ENCODE measurements at places on chromosomes 11 and 22.

- no peak for DNase-seq
Measured at GRCh38 chr11:1235306-1235900, 12.5 kb downstream of the MUC5B start.

GRCh38 chr11:131056036-131056435 is 139.8 kb upstream of the SNX19 start:
- DNase-seq: no peak

GRCh38 chr11:2770761-2771301 is 71.0 kb upstream of the KCNQ1OT1 start:
- DNase-seq: no peak

DNA sequence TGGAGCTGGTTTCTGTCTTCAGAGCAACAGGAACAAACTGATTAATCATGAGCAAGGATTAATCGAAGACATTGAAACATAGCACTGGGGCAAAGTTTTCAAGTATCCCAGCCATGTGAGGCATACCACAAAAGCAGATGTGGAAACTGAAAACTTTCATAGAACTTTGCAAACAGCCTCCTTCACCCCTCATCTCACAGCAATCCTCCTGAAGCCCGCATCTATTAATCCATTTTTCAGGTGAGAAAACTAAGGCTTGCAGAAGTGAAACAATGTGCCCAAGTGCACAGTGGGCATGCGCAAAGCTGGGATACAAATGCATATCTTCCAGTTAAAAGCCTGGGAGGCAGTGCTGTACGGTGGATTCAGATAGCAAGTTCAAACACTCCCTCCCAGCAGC is 58.6 kb upstream of the HMGXB4 start:
- no peak for DNase-seq

- no peak for DNase-seq
Measured at GRCh38 chr11:134343646-134344045, 11.9 kb downstream of the GLB1L2 start.

- DNase-seq: no peak
Measured at GRCh38 chr11:64742087-64742888, 1.7 kb downstream of the RASGRP2 start.

DNA sequence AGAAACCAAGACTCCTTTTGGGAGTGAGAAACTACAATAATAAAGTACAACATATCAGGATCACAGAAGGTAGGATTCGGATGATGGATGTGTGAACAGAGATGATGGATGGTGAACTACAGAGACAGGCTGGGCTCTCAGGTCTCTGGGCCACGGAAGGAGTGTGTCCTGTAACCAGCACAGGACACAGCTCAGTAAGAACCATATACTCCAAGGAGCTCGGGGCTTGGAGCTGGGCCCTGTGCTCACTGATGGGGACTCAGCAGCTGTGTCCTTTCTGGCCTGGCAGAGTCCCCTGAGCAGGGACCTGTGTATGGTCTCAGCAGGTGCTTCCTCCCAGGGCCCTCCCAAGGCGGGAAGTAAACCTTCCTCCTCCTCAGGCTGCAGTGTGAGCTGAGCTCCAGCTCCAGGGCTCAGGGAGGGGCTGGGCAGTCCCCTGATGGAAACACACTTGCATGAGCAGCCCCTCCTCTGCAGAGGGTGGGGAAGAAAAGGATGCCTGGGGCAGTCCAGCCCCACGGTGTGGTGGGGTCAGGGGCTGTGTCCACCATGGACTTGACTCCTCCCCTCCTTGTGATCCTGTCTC is 39.8 kb upstream of the TOP3B start:
- DNase-seq: no peak

GRCh38 chr11:128463371-128463829 is 124.0 kb downstream of the ETS1 start:
- peak; percentile 83 for DNase-seq

GRCh38 chr22:30209642-30210041 is 36.9 kb downstream of the LIF start:
- DNase-seq: no peak

GRCh38 chr22:36125994-36126531 is 34.5 kb downstream of the APOL3 start:
- no peak for DNase-seq

DNA sequence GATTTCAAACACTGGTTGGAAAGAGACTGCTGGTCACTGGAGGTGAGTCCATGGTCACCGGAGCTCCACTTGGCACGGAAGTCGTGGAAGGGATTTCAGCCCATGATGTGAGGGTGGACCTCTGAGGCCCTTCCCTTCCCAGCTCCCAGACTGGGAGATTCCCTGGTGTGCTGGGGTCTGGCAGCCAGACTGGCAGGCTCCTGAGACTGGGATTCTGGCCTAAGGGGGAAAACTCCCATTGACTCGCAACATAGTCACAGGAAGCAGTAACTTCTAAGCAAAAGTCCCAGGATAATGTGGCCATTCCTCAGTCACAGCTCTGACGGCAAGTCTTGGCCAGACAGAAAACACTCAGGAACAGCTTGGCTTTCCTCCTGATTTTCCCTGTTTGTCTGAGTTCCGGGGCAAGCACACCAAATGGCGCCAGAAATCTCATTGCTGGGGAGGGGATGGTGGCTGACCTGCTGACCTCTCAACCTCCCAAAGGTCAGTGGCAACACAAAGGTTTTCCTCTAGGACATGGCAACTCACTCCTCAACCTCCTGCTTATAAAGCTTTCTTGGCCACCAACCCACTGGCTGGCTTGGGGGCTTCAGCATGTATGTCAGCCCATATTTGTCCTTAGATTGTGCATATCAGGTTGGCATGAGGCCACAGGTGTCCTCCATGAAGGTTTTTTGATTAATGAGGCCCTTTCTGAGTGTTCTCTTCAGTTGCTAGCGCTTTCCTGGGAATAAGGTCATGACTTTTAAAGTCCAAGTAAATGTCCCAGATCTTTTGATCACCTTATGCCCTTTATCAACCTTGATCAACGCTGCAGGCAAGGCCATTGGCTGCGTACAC is 99.5 kb downstream of the CCDC81 start:
- DNase-seq: no peak

DNA sequence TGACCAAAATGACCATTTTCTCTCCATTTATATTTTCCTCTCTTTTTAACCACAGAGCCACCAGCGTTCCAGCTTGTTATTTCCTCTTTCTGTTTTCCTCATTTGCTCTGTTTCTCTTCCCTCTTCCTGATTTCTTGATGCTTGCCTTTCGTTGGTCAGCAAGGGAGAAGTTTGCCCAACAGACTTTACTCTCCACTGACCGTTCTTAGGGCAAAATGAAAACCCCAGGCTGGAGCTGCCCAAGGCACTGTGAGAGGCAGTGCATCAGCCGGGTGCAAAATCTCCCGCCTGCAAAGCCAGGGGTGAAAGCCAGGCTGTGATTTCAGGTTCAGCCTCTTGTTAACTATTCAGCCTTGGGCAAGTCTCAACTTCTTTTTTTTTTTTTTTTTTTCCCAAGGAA is 26.1 kb upstream of the APLP2 start:
- DNase-seq: no peak

GRCh38 chr11:44711787-44712608 is 14.8 kb upstream of the TSPAN18 start:
- no peak for DNase-seq

GRCh38 chr22:46263216-46263590 is at the start of gene PKDREJ:
TSS of gene PKDREJ (minus strand) at chr22:46263343. CDS start at chr22:46263322, 21 bp downstream.
- no peak for DNase-seq

GRCh38 chr11:61058583-61059259 is 43.6 kb upstream of the CD5 start:
- no peak for DNase-seq

DNA sequence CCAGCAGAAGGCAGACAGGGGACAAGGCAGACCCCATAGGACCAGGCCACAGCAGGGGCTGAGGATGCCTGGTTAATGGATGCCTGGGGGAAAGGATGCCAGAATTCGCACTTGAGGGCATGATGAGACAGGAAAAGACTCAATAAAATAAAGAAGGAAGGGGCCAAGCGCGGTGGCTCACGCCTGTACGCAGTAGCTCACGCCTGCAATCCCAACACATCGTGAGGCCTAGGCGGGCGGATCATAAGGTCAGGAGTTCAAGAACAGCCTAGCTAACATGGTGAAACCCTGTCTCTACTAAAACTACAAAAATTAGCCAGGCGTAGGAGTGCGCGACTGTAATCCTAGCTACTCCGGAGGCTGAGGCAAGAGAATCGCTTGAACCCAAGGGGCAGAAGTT is 9.8 kb downstream of the APOBEC3D start:
- no peak for DNase-seq

DNA sequence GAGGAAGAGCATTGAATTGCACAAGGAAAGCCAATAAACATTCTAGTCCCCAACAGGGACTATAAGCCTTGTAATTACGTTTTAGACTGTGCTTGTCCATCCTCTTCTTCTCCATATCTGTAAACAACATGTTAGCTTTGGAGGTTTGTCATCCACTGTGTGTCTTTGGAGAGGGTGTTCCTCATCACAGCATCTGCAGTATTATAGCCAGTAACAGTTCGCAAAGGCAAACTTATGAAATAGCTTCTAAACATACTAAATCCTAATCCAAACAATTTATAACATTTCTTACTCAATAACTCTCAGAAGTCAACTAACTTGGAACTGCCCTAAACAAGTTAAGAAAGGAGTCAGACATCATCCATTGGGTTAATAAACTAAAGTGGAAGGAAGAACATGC is 10.3 kb upstream of the BDNF start:
- DNase-seq: no peak

GRCh38 chr22:30438559-30438958 is 13.0 kb downstream of the MTFP1 start:
- no peak for DNase-seq

DNA sequence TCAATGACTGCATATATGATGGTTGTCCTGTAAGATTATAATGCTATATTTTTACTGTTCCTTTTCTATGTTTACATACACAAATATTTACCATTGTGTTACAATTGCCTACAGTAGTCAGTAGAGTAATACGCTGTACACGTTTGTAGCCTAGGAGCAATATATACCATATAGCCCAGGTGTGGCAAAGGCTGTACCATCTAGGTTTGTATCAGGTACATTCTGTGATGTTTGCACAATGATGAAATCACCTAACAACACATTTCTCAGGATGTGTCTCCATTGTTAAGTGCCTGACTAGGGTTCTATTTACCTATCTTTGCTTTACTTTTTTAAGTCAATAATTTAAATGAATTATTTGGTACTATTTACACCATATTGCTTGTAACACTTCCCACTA is 21.9 kb downstream of the PRR5L start:
- DNase-seq: no peak

DNA sequence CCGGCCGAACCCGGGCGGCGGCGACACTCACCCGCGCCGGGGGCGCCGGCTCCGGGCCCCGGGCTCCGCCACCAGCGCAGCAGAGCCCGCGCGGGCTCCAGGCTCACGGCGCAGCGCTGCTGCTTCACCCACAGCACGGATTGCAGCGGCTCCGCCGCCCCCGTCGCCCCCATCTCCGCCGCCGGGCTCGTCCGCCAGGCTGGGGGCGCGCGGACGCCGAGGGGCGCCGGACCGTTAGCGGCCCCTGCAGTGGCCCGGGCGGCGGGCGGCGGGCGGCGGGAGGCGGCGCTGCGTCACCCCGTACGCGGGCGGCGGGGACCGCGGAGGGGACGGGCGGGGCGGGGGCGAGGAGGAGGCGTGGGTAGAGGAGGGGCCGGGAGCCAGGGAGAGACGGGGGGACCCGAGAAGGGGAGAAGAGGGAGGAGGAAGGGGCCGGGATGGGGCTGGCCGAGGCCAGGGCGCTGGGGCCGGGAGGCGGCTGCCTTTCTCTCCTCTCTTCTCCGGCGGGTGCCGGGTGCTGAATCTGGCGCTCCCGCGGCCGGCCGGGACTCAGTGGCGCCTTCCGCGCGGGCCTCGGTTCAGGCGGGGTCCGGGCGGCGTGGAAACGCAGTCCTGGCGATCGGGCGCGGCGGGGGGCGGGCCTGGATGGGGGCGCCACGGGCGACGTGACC is at the start of gene CERK:
CERK (minus strand) TSS at position 277 of the 671 bp plus-strand sequence; CDS start at position 173, 104 bp downstream.
- no peak for DNase-seq

DNA sequence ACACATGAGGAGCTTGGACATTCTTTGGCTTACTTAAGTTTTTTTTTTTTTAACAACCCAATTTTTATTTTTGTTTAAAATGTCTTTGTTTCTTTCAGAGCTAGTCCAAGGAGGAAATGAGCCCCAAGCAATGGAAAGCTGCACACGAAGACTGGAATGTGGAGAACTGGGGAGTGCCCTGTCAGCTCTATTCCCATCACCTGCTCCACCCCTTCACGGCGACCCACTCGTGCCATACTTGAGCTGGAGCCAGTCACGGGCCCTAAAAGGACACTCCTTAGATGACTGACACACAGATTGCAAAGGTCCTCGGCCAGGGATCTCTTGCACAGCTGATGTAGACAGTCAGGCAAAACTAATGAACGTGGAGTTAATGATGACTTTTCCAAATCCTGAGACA is 10.6 kb upstream of the SLC25A18 start:
- DNase-seq: no peak

- no peak for DNase-seq
Measured at GRCh38 chr22:46891382-46891951, 129.0 kb downstream of the TBC1D22A start.

GRCh38 chr11:116107229-116107628 is 603.0 kb upstream of the CADM1 start:
- DNase-seq: no peak

DNA sequence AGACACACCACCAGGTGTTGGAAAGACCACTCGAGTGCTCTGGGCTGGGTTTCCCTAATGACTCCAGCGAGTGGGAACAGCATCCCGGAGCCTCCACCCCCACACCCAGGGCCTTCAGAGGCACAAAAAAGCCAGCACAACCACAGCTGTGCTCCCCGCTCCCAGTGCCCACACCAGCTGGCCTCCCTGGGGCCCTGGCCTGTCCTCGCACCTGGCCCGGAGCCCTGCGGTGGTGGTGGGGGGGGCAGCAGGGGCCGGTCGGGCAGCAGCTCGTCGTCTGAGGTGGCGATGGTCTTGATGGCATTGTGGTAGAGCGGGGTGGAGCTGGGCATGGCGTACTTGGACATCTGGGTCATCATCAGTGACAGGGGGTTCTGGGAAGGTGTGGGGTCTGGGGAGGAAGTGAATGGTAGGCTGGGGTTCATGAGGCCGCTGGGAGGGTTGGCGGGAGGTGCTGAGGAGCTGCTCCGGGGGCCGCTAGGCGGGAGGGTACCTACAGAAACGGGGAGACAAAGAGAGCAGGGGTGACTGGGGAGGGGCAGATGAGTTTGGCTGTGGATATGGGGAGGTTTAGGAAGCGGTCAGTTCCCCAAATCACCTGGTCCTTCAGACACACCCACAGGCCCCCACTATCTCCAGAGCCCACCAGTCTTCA is 16.1 kb downstream of the CXCR5 start:
- no peak for DNase-seq

Data from retinal pigment epithelial cell (primary cell).